ENCODE measurements at places on chromosomes 16 and 17.

DNA sequence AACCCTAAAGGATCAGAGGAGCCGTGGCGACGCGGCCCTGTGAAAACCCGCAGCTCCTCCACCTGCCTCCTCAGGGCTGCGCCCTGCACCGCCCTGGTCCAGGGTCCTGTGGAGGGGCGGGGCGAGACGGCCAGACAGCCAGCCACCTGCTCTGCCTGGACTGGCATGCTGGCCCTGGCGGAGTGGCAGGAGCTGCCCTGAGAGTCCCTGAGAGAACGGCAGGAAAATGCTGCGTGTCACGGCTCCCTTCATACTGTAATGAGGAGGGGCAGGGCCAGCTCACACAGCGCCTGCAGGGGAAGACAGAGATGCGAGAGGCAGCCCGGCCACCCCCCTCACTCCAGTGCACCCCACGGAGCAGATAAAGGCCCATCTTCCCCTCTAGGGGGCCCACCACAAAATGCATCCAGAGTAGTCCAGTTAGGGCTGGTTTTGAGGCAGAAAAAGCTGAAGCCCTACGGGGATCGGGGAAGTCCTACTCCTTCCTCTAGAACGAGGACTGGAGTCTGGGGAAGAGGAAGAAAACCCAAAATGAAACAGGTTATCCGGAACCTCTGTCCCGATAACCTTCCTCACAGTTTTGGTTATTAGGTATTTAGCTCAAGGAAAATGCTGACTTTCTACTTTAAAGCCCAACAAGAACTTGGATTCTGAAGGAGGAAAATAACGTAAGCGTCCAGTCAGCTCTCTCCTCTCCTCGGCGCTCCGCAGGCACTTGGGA is 97.6 kb upstream of the DNAH17 start:
- no peak for DNase-seq

GRCh38 chr17:81581758-81582157 is 29.6 kb upstream of the FAAP100 start:
- no peak for DNase-seq

GRCh38 chr16:26149364-26150190 is 457.8 kb downstream of the HS3ST4 start:
- no peak for DNase-seq

DNA sequence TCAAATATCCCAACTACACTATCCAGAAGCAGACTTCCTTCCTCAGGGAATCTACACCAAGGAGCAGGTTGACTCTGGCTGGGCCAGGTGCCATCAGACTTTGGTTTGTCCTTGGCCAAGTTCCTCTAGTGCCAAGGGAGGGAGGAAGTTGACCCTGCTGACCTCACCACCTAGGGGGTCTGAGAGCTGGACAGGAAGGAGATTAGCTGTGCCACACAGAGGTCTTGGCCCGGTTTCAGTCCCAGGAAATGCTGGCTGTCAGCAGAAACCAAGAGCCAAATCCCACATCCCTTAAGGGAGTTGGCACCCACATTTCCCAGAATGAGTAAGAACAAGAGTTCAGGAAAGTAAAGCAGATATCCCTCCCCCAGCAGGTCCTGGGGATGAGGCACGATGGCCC is 178.2 kb downstream of the SALL1 start:
- no peak for DNase-seq

All from activated naive CD4-positive, alpha-beta T cell treated with anti-CD3 and anti-CD28 coated beads, Interleukin-2, amount 50 U/mL, for 16 hours (primary cell).